HT-29 (cell line): ENCODE measurements at places on chromosomes 7 and 10.

GRCh38 chr7:101875283-101875846 is 57.9 kb downstream of the CUX1 start:
- no peak for DNase-seq

- DNase-seq = no peak
Measured at GRCh38 chr7:34361663-34362250, 296.3 kb upstream of the NPSR1 start.

DNA sequence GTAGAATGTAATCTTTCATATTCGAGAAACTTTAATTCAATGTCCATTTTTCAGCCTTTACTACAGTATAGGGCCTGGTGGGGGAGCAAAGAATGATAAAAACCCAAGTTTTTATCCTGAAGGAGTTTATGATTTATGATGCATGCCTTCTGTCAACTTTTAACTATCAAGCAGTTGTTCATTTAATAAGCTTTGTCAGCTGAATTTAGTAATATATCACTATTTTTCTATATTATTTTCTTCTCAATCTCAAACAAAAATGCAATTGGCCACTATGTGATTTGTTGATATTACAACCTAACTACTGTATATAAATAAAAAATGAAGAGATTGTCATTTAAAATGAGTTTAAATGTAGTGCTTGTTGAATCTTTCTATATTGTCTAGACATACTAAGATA is 2.4 kb downstream of the NUP42 start:
- no peak for DNase-seq

DNA sequence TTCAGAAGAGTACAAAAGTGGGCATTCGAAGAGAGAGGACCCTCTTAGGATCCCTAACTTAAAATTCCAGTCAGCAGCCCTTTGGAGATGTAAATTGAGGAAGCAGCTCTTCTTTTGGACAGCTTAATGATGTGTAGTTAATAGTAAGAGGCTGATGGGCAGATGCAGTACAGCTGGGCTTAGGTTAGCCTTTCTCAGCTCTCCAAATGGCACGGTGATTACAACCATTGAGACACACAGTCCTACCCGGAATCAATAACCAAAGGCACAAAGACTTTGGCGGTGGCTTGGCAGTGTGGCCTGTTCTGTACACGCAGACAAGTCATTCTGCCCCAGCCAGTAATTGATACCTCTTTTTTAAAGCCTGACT is 26.8 kb downstream of the GAD2 start:
- no peak for DNase-seq

- no peak for DNase-seq
Measured at GRCh38 chr10:9111976-9112375, 1057.5 kb downstream of the GATA3 start.

- no peak for DNase-seq
Measured at GRCh38 chr10:13222151-13222550, 12.0 kb downstream of the UCMA start.

- DNase-seq = no peak
Measured at GRCh38 chr7:44052771-44053365, 8.4 kb downstream of the DBNL start.

GRCh38 chr10:59814878-59815277 is 61.6 kb upstream of the MRLN start:
- no peak for DNase-seq

GRCh38 chr7:142881586-142882337 is 3.8 kb downstream of the TRPV6 start:
- DNase-seq = no peak

DNA sequence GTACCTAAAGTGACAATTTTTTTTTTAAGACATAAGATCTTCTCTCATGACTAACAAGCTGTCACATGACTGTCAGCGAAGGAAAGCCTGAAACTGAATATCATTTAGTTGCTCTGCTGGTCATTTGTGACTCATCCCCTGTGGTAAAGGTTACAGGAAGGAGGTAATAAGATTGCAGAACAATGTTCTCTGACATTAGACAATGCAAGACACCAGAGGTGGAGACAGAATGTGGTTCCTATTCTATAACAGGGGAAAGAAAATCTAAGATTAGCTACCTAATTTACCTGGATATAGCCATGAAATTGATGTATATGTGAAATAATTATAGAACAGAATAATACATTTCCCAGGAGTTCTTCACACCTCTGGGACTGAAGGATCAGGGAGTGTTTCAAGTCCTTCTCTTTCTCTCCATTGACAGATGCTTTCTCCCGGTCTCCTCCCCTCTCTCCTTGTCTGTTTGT is 47.7 kb downstream of the LRGUK start:
- DNase-seq = peak; percentile 72
